Thoracic aorta (tissue), 2 donors: ENCODE measurements at places on chromosomes 12 and 14. TPM values are rescaled to one million over a fixed set of nuclear protein-coding genes. Genes with fewer than 3 reads are reported as not detected.

The FGF23 gene
- total RNA-seq: not detected

The DTX1 gene
- total RNA-seq: 1.3 TPM

DNA sequence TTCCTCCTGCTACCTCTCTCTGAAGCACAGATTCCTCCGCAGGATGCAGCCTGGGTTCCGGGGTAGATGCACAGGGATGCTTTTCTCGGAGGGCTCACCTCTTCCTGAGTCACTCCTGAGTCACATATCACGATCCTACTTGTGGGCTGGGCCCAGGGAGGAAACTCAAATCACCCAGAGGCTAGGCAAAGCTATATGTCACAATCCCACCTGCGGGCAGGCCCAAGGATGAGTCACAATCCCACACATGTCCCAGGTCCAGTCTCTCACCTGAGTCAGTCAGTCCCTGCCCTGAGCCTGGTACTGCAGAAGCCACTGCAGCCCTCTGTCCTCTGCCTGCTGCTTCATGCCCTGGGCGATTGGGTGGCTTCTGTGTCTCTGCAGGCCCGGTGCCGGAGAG lies 149.0 kb upstream of the GSC start:
- DNase-seq: no peak
- no peak overlapping the region for H3K27ac ChIP-seq
- H3K4me1 ChIP-seq: peaks cover 13% of the 10 kb centered on the region
- no peaks in the 10 kb centered on the region for H3K27me3 ChIP-seq
- H3K4me3 ChIP-seq: no peak overlapping the region
- no peaks in the 10 kb centered on the region for H3K36me3 ChIP-seq

GRCh38 chr14:94761997-94762377 lies 7.9 kb downstream of the GSC start:
- H3K4me1 ChIP-seq: no peaks in the 10 kb centered on the region
- no peaks in the 10 kb centered on the region for H3K36me3 ChIP-seq
- DNase-seq: no peak
- H3K27me3 ChIP-seq: no peaks in the 10 kb centered on the region
- H3K4me3 ChIP-seq: no peak overlapping the region
- H3K27ac ChIP-seq: no peak overlapping the region

- no peaks in the 10 kb centered on the region for H3K27me3 ChIP-seq
- no peak overlapping the region for H3K27ac ChIP-seq
- DNase-seq: no peak
- peaks cover 19% of the 10 kb centered on the region for H3K4me1 ChIP-seq
- no peaks in the 10 kb centered on the region for H3K36me3 ChIP-seq
Observed at GRCh38 chr12:120367924-120368788, 808 bp downstream of the MSI1 start.

The ABCC9 gene
- total RNA-seq: 42.6 TPM
